ENCODE measurements at places on chromosomes 2 and 18. TPM values are rescaled to one million over a fixed set of nuclear protein-coding genes. Genes with fewer than 3 reads are reported as not detected.

DNA sequence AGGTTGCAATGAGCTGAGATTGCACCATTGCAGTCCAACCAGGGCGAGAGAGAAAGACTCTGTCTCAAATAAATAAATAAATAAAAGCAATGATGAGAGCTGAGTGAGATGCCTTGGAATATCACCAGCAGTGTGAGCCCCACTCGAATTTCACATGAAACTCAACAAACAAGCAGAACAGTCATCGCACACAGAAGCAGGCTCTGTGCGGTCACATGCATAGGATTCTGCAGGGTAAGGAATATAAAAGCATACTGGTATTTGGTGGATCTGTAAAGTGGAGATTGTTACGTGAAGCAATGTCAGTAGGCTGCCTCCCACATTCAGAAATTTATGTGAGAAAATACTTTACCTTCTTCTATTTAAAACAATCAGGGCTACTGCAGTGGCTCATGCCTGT is 18.0 kb upstream of the AP1S3 start:
- DNase-seq, result no peak

DNA sequence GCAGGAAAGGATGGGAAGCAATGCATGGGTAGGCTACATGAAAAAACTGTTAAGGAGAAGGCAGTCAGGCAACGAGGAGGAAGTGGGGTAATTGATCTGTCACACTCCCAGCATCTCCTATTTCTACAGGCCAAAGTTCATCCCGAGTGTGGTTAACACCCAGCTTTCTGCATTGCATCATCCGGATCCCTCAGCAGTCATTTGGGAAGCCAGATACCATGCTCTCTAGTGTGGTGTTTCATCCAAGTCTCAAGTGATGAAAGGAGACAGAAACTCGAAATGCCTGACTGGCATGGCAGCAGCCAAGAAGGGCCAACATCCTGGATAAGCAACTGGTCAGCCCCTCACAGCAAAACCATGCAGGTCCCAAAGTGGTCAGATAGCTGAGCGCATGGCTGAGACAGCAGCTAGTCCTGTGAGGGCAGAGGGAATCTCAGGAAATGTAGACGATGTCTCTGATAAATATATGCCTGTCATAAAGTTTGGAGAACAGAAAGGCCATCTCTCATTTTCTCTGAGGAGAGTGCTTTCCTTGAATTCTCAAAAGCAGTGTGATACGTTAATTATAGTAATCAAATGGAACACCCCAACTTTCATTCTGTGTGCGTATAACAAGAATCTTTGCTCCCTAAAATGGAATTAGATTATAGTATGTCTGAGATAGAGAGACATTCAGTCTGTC is 24.8 kb upstream of the HNRNPA3 start:
- DNase-seq, result no peak

- no peak for DNase-seq
Measured at GRCh38 chr2:200173691-200174090, 132.8 kb upstream of the SPATS2L start.

- no peak for DNase-seq
Measured at GRCh38 chr2:159066541-159067156, 98.2 kb downstream of the TANC1 start.

- DNase-seq, result no peak
Measured at GRCh38 chr2:161703863-161704262, 79.6 kb downstream of the SLC4A10 start.

- DNase-seq, result no peak
Measured at GRCh38 chr18:48534364-48534763, 4.5 kb upstream of the CTIF start.

GRCh38 chr18:35334821-35335220 is 9.4 kb downstream of the ZNF24 start:
- DNase-seq, result no peak

Gene ARHGAP25
- 51.0 TPM for total RNA-seq

Gene EFHD1
- 0.78 TPM for total RNA-seq

GRCh38 chr18:26397019-26397418 is 151.3 kb downstream of the KCTD1 start:
- no peak for DNase-seq

- DNase-seq, result no peak
Measured at GRCh38 chr2:98376996-98377395, 30.7 kb downstream of the CNGA3 start.

DNA sequence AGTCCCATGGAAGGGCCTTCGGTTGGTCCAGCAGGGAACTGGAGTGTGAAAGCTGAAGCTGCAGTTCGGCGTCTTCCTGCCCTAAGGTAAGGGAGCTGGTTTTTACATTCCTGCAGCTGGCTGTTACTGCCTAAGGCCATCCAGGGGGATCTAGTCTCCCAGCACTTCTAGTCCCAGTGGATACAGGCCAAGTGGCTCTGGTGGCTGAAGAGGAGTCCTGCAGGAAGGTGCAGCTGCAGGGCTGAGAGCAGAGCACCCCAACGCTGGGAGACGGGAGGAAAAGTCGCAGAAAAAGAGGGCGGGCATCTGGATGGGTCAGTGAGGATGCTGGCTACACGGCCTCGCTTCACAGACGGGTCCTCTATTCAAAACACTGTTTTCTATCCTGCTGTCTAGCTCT is 225.0 kb upstream of the HS6ST1 start:
- DNase-seq, result no peak

Gene CDCA7
- 79.4 TPM for total RNA-seq

DNA sequence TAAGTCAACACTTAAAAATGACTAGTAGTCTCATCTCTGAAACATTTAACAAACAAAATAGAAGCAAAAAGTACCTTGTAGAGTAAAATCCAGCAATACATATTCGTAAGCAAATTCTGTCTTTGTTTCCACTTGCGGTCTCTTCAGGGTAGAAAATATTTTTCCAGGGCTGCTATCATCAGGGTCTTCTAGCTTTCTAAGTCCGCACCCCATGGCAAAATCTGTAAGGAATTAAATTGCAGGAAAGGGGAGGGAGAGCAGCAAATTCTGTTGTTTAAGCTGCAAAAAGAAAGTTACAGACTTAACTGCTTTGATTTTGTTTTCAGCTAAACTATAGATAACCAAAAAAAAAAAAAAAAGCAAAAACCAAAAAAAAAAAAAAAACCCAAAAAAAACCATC is at the start of gene RFTN2:
Gene RFTN2, minus strand, starts transcription at position 342 of the 400 bp plus-strand sequence. Its CDS starts 129 bp downstream, at position 213.
- DNase-seq, result no peak

Gene RSAD2
- 10.0 TPM for total RNA-seq

GRCh38 chr2:104340879-104341828 is 512.8 kb upstream of the POU3F3 start:
- no peak for DNase-seq

- no peak for DNase-seq
Measured at GRCh38 chr2:238376884-238377391, 49.8 kb upstream of the ASB1 start.

DNA sequence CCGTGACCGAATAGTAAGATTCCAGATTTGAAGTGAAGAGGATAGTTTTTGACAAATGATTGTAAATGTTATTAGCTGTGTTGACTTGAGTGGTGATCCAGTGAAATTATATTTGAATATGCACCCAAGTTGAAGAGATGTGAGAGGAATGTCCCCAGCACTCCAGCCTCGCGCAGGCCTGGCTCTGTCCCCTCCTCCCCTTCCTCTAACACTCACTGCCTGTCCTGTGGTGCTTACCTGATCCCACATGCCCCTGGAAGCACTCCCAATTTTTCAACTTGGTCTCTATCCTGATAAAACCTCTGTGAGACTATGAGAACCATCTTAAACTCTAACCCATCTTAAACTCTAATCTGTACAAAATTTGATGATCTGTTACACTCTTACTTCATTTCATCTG is 154.7 kb upstream of the LRP1B start:
- no peak for DNase-seq

DNA sequence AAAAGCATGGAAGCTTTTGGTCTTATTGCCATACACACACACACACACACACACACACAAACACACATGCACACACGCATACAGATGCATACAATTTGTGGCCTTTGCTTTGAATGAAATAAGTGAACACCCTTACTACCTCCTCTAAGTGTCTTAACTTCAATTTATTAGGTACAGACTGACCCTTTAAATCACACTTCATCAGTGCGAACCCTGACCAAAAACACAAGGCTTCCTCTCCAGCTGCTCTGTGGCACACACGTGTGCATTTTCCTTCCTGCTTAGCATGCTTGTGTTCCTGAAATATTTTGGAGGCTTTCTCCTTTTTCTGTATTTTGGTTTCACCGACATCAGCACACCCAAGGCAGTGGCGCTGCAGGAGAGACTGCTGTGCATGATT is 96.0 kb downstream of the CNTNAP5 start:
- DNase-seq, result no peak
